Substantia nigra (tissue), 51 donors: ENCODE measurements at places on chromosomes 7 and 10.

GRCh38 chr10:60828489-60828852 is 50.2 kb downstream of the CDK1 start:
- DNase-seq, result no peak

GRCh38 chr7:140137078-140137477 is 39.7 kb downstream of the KDM7A start:
- no peak for DNase-seq

- no peak for DNase-seq
Observed at GRCh38 chr7:40850017-40850416, 715.2 kb downstream of the SUGCT start.

- no peak for DNase-seq
Observed at GRCh38 chr10:56537984-56538383, 176.9 kb upstream of the ZWINT start.

GRCh38 chr7:85196696-85197095 is 9.8 kb upstream of the SEMA3D start:
- no peak for DNase-seq

DNA sequence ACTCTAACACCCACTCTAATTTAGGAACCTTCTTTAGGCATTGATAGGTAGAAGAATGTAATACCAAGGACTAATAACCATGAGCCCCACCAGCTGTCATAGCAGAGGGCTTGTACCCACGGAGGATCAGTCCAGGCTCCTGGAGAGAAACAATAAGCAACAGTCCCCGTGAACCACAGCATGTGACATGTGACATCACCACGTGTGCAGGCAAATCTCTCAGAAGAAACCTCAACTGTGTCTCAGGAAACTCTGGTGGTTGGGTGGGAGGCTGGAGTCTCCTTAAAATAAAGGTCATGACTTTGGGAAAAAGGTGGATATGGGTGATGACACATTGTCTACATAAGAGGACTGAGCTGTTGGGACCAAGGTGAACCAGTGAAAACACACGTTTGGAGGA is 653.9 kb upstream of the FOXK1 start:
- DNase-seq, result no peak

DNA sequence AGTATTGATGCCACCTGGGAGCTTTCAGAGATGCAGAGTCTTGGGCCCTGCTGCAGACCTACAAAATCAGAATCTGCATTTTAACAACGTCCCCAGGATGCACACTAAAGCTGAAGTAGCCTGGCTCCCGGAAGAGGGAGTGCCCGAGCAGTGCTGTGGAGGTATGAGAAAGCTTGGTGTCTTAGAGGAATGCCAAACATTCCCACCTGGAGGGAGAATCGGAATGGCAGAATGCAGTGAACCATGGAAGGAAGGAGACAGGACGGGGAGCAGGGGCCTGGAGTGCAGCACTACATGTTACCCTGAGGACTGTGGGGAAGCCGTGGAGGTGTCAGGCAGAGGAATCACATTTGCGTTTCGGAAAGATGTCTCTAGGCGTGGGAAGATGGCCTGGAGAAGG is 90.9 kb downstream of the AOAH start:
- no peak for DNase-seq

- no peak for DNase-seq
Observed at GRCh38 chr10:58260334-58260733, 7.4 kb downstream of the IPMK start.

- DNase-seq, result no peak
Observed at GRCh38 chr10:77458986-77459590, 178.5 kb downstream of the KCNMA1 start.

DNA sequence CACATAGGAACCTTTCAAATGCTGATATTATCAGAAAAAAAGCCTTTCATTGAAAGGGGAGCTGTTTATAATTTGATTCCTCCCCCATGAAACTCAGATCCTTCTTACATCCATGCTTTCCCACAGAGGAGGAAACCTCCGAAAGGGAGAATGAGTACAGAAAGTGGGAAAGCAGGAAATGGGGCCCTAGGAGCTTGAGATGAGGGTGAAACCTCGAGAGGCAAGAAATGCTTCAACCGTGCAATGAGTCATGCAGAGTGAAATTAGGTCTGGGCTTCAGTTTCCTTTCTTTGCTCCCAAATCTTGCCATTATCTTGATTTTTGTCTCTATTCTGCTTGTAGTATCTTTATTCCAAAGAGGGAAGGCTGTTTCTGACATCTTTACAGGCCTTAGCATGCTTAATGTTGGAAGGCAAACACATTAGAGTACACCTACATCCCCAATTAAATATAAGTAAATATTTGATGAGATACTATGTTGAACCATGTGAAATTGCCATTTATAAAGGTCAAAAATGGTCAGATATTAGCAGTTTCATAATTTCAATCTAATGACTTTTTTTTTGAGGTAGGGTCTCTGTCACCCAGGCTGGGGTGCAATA is 79.1 kb downstream of the NAMPT start:
- DNase-seq, result no peak

DNA sequence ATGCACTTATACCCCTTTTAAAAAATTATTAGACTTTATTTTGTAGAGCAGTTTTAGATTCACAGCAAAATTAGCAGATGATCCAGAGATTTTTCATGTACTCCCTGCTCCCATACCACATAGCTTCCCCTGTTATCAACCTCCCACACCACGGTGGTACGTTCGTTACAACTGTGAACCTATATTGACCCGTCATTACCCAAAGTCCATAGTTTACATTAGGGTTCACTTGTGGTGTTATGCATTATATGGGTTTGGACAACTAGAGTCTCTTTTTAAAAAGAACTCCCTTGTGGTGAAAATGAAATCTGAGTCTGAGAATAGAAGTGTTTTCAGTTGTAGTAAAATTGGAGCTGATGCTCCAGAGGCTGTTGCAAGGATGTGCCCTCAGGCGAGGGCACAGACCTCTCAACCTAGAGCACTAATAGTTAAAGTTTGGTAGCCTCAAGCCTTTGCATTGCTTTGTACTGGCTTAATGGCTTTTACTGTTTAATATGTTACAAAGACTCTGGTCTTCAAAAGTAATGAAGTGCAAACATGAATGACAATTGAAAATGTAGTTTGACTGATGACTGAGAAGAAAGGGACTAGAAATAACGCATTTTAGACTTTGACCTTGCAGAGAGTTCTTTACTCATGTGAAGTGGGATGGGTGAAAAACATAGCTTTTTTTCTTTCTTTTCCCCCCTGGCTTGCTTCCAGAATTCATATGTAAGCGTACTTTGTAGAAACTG is 30.6 kb upstream of the CSTF2T start:
- no peak for DNase-seq

DNA sequence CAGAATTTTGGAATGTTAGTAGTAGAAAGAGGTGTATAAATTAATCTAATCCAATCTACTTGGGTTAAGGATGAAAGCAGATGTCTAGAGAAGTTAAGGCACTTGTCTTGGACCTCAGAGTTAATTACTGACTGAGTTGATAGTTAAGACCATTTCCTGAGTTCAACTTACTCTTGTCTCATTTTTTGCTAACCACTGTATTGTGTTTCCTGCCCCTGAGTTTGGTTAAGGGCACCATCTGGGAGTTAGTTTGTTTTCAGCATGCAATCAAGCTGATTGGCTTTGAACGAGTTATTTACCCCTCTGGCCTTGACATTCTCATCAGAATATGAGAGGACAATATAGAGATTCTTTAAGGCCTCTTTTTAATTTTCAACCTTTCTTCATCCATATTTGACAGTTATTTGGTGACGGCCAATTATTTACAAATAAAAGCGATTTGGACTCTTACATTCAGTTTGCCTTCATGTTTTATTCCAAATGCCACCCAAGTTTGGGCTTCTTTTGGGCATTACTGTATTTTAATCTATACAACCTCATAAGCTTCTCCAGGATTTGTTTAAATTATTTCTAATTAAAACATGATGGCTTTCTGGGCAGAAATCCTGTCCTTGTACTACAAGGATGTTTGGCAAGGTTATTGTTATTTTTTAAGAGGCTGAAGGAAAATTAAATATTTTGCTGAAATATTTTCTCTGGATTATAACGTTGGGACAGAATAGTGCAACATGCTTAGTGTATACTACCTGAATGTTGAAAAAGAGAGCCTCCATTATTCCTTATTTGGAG is 225.0 kb downstream of the CACNB2 start:
- no peak for DNase-seq

GRCh38 chr7:100585511-100586265 is at the start of gene LRCH4:
Gene LRCH4 (minus strand): TSS chr7:100586129. CDS start chr7:100586100, 29 bp downstream.
- no peak for DNase-seq

DNA sequence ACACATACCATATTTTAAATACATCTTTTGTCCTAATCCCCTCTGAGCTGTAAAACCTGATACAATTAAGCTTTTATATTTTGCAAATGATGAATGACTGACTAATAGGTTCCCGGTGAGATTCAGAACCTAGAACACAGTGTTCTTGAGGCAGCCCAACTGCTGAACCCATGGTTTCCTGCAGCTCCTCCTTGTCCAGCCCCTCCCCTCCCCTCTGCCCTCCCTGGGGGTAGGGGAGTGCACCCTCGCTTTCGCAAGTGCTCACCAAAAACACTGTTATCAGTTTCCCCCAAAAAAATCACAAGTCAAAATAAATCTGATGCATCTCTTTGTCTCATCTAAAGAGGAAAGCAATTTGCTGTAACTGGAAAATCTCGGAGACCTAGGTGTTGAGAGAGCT is 602.8 kb downstream of the KCNMA1 start:
- no peak for DNase-seq

DNA sequence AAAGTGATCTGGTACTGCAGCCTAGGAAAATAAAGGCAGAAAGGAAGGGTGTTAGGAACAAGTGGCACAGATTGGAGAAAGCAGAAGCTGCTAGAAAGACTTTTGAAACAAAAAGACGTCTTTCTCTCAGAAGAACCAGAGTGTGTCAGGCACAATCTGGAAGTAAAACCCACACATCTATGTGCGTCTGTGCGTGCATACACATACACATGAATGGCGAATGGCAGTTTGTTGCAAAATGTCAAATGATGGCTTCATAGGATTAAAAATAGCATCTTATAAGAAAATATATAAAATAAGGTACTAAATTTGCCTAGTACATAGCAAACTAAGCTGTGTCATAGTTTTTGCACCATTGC is 246.3 kb downstream of the CDK14 start:
- no peak for DNase-seq

DNA sequence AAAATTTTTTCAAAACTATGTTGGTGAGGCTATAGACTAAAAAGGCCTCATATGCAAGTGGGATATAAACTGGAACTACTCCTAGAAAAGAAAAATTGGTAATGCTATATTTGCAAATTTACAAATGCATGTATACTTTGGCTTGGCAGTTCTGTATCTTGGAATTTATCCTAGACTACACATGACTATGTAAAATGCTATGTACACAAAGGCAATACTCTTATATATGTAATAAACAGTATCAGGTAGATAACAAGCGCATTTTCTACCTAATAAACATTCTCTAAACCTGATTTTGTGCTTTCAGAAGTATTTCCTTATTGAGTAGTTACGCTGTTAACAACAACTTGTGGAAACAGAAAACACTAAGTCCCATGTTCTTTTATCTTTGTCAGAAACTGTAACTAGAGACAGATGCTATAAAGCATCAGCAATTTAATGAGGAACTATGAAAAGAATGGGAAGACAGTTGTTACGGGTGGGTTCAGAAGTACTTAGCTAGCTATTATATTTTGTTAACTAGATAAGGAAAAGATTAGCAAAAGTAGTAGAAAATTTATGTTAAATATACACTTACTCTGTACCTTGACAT is 107.8 kb downstream of the ARHGAP12 start:
- DNase-seq, result no peak

GRCh38 chr7:155531681-155532080 is 14.7 kb downstream of the CNPY1 start:
- DNase-seq, result no peak

DNA sequence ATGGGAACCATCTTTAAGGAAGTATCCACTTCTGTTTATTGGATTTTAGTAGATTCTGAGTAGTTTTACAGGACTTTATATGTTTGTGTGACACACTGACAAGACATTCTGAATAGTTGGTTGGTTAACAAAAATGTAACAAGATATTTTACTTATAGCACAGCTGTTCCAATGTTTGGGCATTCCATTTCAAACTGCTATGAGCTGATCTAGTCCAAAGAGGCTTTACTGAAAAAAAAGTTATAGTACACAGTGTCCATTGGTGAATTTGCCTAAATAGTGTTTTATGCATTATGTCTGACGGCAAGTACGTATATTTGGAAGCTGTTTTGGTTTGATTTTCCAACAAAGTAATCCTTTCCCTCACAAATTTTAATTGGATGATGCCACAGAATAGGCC is 99.1 kb downstream of the SAMD9 start:
- no peak for DNase-seq

DNA sequence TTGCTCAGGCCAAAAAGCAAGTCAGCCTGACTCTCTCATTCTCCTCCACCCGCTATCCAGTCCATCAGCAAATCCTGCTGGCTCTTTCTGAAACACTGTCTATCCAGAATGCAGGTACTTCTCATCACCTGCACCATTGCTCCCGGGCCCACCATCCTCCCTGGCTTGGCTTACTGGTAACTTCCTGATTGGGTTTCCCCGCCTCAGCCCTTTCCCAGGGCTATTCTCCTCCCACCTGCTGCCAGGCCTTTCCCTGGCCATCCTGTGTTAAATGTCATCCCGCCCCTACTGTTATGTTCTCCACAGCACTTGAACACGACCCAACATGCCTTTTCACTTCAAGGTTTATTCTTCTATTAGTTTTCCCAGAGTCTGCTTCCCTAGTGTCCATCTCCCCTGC is 124.0 kb downstream of the CNNM2 start:
- DNase-seq, result no peak

- no peak for DNase-seq
Observed at GRCh38 chr10:124586142-124586541, 124.5 kb downstream of the LHPP start.

DNA sequence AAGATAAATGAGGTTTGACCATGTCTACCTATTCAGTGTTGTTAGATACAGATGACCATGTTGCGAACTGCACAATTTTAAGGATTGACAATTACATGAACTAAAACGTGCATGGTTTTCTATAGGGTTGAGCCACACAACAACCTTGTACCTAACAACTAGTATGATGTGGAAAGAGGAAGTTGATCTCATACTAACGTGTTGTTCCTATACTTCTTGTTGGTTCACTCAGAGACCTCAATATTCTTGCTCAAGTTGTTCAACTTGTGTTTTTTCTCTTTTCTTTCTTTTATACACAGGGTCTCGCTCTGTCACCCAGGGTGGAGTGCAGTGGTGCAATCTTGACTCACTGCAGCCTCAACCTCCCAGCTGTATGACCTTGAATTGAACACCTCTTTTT is 6.1 kb upstream of the KEL start:
- DNase-seq, result no peak

DNA sequence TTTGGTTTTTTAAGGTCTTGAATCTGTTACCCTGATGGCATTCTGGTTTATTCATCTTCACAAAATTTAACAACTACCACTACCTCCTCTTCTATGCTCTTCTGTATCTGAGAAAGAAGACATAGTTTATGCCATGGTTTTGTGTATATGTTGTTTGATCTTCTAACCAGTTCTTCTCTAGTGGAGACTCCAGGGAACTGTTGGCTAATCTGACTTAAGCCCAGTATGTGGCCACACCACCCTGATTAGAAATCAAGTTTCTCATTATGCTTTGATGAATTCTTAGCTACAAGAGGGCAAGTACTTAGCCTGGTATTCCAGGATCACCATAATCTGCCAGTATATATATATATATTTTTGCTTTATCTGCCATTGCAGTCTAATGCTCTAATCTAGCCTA is 99.5 kb upstream of the MXI1 start:
- DNase-seq, result no peak
